ENCODE measurements at places on chromosomes 7 and 10.

DNA sequence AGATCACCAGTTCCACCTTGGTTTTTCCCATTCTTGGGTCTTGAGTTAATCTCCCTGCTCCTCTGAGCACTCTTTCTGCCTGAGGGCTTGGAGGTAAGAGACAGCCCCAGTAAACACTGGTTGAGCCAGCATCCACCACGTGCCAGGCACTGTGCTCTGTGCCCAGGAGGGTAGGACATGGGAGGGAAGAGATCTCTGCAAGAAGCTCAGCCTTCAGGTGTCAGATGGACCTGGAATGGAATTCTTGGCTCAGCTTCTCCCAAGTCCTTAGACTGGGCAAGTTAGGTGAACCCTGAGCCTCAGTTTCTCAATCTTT lies 2.5 kb downstream of the ZYX start:
- DNase-seq = no peak

- DNase-seq = no peak
These were observed 1.6 kb upstream of the HTRA1 start for GRCh38 chr10:122459561-122460273.

DNA sequence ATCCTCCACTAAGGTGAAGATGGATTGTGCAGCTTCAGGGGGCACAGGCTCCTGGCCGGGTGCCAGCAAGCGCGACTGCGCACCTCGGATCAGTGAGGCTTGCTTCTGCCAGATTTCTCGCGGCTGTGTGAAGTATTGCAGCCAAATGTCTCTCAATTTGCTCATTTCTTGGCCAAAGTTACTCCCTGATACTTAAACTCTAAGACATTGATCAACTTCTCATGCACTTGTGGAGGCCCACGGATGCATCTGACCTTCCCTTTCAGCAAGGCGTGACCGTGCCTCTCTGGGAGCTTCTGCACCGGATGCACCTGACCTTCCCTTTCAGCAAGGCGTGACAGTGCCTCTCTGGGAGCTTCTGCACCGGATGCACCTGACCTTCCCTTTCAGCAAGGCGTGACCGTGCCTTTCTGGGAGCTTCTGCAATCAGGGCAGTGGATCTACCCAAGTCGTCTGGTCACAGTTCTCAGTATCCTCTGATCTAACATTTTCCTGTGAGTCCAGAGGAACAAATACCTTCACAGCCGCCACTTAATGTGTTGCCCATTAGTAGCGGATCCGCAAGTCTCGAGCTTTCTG lies 248.3 kb downstream of the ADARB2 start:
- no peak for DNase-seq

- no peak for DNase-seq
These were observed 169.8 kb upstream of the GPR26 start for GRCh38 chr10:123496375-123496774.

- DNase-seq = no peak
These were observed 9.0 kb upstream of the STARD3NL start for GRCh38 chr7:38168890-38169570.

- DNase-seq = no peak
These were observed 171.0 kb upstream of the SHH start for GRCh38 chr7:155983176-155983815.

DNA sequence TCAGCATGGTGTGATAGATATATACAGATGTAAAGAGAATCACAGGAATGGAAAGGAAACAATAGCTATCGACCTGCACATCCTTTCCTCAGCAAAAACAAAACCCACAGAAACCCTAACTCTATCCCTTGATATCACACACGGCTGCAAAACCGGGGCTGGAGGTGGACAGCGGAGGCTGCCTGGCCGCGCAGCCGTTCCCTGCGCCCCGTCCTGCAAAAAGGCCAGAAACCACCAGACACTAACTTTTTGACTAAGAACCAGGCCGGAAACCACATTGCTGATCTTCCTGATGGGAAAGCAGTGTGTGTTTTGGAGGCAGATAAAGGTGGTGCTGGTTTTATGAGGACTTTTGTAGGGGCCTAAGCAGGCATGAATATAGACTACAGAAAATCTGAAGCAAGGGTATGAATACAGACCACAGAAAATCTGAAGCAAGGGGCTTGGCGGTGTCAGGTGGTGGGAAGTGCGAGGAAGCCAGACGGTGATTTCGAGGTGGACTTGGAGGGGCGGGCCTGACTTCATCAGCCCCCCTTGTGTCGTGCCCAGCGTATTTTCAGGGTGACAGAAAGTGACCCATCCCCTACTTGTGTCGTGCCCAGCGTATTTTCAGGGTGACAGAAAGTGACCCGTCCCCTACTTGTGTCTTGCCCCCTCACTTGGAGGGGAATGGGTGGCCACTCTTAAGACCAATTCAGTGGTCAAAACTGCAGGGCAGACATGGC lies 123.3 kb downstream of the WDR37 start:
- no peak for DNase-seq

DNA sequence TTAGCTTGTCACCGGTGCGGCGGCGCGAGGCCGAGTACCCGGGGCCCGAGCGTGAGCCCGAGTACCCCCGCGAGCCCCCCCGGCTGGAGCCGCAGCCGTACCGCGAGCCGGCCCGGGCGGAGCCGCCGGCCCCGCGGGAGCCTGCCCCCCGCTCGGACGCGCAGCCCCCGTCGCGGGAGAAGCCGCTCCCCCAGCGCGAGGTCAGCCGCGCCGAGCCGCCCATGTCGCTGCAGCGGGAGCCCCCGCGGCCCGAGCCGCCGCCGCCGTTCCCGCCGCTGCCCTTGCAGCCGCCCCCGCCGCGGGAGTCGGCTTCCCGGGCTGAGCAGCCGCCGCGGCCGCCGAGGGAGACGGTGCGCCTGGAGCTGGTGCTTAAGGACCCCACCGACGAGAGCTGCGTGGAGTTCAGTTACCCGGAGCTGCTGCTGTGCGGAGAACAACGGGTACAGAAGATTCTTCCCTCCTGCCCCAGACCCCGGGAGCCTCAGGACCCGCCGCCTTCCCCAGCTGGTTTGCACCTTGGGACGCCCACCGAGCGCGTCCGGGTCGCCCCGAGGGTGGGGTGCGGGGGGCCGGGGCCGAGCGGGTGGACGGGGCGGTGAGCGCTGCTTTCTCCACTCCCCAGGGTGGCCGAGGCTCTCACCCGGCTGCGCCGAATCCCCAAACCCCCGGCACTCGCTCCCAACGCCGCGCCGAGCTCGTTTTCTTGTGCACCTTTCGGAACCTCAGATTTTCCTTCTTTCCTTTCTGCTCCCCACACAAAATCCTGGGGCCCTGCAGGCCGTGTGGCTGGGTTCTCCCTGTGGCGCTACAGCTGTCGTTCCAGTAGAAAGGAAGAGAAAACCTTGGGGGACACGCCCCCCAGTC lies 708 bp downstream of the UBN2 start:
- DNase-seq = peak; percentile 1

GRCh38 chr10:125147971-125148439 lies 12.4 kb downstream of the CTBP2 start:
- no peak for DNase-seq

GRCh38 chr10:113704637-113705343 lies 25.1 kb downstream of the CASP7 start:
- DNase-seq = no peak

DNA sequence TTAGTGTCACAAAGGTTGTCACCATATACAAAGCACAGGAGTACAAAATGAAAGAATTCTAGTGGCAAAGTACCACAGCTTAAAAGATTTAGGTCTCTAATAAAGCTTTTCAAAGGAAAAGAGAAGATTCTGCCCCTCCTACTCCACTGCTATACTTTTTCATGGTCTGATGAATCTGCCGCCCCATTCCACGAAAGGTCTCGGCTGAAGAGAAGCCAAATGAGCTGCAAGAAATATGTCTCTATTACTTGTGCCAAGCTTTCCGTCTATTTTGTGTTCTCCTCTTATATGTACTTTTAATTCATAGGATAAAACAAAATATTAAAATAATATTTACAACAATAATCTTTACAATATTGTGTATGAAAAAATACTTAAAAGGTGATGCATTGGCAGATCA lies 222.6 kb downstream of the ANK3 start:
- DNase-seq = no peak

- DNase-seq = no peak
These were observed 113.9 kb downstream of the CACNB2 start for GRCh38 chr10:18254086-18254485.

GRCh38 chr7:101235050-101235449 lies 2.6 kb downstream of the CLDN15 start:
- no peak for DNase-seq

DNA sequence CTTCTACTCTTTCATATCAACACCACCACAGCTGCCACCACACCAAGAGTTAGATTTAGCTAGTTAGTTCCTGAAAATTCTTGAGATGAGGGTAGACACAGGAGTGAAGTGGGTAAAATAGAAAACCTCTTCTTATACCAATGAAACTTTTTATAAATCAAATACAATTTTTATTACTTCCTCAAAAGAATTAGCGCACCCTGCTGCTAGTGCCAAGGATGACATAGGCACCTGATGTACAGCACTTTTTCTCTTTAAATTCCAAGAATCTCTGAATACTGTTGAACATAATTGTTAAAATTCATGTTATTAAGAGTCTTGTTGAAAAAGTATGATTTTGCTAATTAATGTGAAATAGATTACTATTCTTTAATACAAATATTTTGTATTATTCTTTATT lies 11.4 kb downstream of the ZWINT start:
- DNase-seq = no peak

GRCh38 chr7:155533827-155534690 lies 12.3 kb downstream of the CNPY1 start:
- no peak for DNase-seq

- DNase-seq = peak; percentile 83
These were observed at the start of gene VSIR for GRCh38 chr10:71773221-71773971. Gene VSIR, minus strand, starts transcription at chr10:71773520. Its CDS starts 81 bp downstream, at chr10:71773439.

GRCh38 chr7:24158975-24159374 lies 125.0 kb upstream of the NPY start:
- no peak for DNase-seq

DNA sequence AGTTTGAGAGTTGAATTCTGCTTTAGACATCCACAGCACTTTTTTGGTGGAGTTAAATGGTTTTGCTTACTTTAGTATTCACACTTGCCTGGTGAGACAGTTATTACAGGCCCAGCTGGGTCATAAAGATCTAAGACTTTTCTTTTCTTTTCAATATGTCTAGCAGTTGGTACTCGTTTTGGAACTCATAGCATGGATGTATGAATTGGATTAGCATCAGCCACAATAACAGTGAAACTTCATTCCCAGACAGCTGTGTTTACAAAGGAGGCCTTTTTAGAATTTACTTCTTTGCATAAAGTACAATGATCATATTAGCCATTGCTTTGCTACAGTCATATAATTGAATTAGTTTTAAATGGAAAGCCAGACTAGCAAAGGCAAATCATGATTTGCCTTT lies 168.4 kb upstream of the DKK1 start:
- DNase-seq = no peak

- DNase-seq = no peak
These were observed 243.2 kb downstream of the CDK14 start for GRCh38 chr7:90839316-90839715.

DNA sequence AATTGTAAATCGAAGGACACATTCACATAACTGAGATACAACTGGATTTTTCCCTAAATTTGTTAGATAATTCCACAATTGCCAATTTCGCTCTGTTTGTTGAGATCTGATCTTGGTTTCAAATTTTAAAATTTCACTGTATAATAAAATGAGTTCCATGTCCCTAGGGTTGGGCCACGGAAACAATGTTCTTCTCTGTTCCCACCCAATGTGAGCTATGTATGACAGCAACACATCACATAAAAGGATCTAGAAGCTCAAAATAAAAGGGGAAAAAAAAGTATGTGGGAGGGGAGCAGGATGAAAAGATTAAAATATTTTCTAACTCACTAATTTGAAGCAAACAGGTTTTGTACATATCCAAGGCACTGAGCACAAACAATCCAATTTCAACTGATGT lies 287.8 kb upstream of the MKLN1 start:
- no peak for DNase-seq

DNA sequence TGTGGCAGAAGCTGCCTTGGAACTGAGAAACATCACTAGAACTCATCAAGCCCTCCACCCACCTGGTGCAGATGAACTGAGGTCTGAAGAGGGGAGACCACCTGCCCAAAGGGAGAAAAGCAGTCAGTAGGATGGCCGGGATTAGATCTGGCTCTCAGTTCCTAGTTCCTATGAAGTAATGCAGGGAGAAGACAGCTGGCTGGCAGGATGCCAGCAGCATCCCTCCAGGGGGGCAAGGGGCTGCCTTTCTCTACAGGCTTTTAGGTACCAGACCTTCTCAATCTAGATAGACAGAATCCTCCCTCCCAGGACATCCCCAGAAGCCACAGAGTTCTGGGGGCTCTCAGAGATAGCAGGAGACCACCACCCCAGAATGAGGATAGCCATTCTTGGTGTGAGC lies 7.8 kb downstream of the CRHR2 start:
- DNase-seq = no peak

- no peak for DNase-seq
These were observed 150.7 kb upstream of the WDR11 start for GRCh38 chr10:120700426-120700825.

- DNase-seq = peak; percentile 35
These were observed 62.4 kb downstream of the LSM5 start for GRCh38 chr7:32427769-32428291.

DNA sequence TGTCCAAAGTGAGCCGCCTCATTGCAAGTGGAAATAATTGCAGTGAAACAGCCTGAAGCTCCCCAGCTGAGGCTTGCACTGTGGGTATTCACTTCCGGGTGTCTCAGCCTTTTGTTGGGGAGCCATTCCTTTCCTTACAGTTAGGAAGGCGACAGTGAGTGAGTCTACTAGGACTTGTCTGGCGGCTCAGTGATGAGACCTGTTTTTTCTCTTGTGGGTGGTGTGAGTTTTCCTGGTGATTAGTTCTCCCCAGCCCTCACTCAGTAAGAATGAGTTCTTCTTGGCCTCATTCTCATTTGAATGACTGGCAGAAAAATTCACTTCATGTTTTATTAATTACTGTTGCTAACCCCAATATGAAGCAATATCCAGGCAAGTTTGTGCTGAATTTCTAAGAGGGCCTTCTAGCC lies 2.6 kb downstream of the PGAM1 start:
- DNase-seq = no peak

DNA sequence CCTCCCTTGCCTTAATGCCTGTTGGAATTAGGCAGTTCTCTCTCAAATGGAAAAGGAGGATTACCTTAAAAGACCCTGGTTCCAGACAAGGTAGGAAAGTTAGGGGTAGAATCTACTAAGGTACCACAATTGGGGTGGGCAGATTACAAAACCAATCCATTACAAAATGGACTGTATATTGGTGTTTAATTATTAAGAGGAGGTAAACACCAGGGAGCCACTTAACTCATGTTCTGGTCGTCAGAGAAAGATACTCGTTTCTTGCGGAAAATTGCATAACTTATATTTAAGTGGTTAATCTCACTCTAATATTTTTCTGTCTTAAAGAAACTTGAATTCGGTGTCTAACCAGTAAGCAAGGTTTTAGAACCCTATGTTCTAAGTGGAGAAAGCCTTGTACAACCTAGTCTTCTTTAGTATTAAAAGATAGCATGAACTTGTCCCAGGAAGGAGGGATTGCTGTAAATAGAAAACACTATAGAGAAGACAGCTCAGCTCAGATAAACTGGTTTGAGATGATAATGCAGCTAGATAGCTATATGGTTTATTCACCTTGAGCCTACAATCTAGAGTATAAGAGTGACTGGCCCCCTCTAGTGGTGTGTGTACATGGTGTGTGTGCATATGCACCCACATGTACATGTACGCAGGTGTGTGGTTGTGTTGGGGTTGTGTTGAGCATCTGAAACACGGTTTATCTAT lies 58.0 kb upstream of the STRIP2 start:
- peak; percentile 5 for DNase-seq
